ENCODE measurements at places on chromosomes 3 and 15.

- no peak for DNase-seq
Observed at GRCh38 chr3:42339321-42339720, 71.1 kb downstream of the LYZL4 start.

GRCh38 chr3:136232413-136232812 lies 17.7 kb upstream of the PCCB start:
- no peak for DNase-seq

DNA sequence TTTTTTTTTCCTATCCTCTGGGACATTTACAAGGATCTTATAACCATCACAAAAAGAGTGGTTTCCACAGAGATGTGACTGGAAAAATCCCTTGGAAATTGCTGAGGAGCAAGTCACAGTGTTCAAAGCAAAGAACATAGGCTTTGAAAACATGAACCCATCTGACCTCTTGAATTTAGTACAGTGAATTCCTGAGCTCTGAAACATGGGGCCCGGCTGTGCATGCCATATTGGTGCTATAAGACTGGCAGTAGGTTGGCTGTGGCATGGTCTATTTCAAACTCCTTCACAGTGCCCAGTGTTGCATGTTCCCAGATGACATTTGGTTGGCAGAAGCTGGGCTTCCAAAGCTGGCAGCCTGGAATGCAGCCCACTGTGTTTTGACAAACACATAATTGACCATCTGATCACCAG lies 202.2 kb downstream of the TIGIT start:
- no peak for DNase-seq

GRCh38 chr3:152386208-152386607 lies 117.5 kb downstream of the MBNL1 start:
- no peak for DNase-seq

- DNase-seq, result no peak
Observed at GRCh38 chr3:39147711-39148434, 5.5 kb downstream of the CSRNP1 start.

- no peak for DNase-seq
Observed at GRCh38 chr3:154956815-154957214, 123.3 kb upstream of the MME start.

DNA sequence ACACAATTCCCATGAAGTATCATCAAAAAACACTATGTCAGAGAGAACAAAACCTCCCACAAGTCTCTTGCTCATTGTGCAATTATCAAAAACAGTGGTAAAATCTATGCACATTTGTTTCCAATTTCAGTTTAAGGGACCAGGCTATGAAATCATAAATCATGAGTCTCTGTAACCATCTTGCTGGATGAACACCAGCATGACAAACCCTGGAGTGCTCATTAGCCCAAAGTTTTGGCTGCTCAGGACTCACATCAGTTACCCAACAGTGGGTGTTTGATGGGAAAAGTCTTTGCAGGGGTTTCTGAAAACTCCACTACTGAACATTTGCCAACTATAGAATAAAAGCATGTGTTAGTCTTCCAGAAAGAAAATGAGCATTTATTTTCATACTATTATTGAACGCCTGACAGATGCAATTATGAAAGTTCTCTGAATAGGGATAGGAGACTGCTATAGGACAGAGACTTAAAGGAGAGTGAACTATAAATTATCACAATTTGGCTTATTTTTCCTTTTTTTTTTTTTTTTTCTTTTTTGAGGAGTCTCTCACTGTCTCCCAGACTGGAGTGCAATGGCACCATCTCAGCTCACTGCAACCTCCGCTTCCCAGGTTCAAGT lies 240.8 kb upstream of the KCNMB2 start:
- no peak for DNase-seq

DNA sequence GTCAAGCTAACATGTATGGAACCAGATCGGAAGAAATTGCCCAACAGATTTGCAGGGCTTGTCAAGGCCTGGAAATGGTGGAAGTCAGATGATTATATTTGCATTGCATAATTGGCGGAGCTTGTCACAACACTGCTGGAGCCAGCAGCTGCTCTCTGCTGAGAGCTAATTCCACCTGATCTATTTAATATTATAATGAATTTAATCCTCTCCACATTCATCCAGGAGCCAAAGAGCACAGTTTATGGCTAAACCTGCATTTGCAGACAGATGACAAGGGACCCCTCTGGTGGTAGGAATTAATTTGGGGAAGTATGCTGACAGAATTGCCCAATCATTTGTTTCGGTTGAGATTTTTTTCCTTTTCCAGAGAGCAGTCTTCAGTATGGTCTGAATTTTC lies 730.2 kb downstream of the TUSC7 start:
- DNase-seq, result no peak

GRCh38 chr15:27418726-27419125 lies 447.7 kb downstream of the GABRG3 start:
- DNase-seq, result peak; percentile 62

GRCh38 chr3:183814240-183814639 lies 11.1 kb downstream of the MAP6D1 start:
- no peak for DNase-seq

DNA sequence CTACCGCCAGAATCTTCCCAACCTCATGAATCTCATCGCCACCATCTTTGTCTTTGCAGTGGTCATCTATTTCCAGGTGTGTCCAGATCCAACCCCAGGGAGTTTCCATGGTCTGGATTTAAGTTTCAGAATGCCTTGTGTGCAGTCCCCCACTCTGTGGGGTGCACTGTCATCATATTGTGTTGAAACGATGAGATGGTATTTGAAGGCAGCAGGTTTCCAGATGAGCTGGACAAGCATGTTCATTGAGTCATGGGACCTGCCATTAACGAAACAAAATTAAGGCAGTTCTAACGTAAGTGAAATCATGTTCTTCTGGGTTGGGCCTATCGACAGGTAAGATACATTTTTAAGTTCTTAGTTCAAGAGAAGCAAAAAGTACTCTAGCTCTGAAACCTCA lies 12.7 kb downstream of the SEC61A1 start:
- peak; percentile 17 for DNase-seq

GRCh38 chr3:143119009-143119914 lies at the start of gene CHST2:
Gene CHST2 (plus strand): TSS chr3:143119771. CDS start chr3:143120817, 1,046 bp downstream.
- DNase-seq, result peak; percentile 87

GRCh38 chr3:70554170-70554569 lies 241.7 kb upstream of the MDFIC2 start:
- DNase-seq, result no peak

GRCh38 chr3:174342941-174343501 lies 516.1 kb upstream of the NAALADL2 start:
- no peak for DNase-seq

- no peak for DNase-seq
Observed at GRCh38 chr3:155088706-155089345, 8.7 kb downstream of the MME start.

DNA sequence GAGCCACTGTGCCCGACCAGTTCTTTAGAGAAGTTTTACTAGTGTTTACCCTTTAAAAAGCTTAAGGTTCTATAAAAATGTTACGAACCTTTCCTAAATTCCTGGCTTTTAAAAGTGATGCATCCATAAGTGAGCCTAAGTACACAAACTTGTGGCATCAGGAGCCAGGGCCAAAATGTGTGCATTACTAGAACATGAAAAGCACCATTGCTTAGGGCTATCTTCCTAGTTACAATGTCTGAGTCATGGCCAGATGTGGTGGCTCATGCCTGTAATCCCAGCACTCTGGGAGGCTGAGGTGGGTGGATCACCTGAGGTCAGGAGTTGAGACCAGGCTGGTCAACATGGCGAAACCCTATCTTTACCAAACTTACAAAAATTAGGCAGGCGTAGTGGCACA lies 39.9 kb downstream of the LEO1 start:
- DNase-seq, result no peak

DNA sequence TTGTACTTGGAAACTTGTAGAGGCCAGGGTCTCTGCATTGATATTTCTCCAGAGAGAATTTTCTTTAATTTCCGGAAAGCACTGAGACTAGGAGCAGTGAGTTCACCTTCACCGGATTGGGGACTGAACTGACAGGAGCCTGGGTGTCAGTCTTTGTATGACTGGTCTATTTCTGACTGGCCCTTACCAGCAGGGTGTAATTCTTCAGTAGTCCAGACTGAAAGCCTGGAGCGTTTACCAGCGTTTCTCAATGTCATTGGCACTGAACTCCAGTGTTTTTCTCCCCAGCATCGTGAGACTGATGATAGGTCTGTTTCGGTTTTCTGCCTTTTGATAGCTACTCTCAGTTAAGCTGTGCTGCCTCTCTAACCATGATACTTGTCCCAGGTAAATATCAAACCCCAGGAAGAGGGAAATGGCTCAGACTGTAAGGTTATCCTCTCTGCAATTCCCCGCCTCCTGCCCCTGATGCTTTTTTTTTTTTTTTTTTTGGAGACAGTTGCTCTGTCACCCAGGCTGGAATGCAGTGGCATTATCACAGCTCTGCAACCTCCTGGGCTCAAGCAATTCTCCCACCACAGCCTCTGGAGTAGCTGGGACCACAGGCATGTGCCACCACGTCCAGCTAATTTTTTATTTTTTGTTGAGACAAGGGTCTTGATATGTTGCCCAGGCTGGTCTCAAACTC lies 103.6 kb downstream of the CACNA2D3 start:
- DNase-seq, result no peak

- no peak for DNase-seq
Observed at GRCh38 chr3:24505691-24506550, 11.3 kb upstream of the THRB start.

DNA sequence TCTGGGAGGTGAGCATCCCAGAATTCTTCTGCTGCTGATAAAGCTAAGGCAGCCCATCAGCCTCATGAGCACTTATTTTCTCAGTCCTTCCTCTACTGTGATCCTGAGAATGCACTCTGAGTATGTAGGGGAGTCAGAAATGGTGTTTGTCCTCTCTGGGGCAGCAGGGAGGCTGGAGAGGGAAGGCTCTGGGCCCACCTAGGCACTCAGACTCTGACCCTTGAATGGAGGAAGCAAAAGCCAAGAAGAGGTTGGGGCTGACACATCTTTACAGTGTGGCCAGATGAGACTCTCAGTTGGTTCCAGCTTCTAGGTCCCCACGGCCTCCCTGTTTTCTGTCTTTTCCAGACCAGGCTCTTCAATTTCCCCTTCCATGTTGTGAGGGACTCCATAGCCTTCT lies 36.1 kb upstream of the BLM start:
- no peak for DNase-seq

DNA sequence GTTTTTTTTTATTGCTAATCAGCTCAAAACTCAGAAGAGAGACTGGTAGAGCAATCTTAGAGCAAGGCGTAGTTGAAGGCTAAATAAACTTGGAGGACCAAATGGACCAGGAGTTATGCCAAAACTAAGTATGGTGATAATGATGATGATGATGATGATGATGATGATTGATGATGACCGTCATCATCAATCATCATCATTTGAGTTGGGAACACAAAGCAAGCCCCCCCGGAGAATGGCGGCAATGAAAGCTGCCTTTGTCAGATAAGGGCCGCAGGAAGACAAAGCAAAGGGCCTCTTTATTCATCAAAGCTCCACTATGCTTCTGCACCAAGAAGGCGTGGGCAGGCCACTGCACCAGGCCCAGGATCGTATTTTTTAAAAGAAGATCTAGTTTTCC lies 82.1 kb upstream of the RAD18 start:
- DNase-seq, result no peak

DNA sequence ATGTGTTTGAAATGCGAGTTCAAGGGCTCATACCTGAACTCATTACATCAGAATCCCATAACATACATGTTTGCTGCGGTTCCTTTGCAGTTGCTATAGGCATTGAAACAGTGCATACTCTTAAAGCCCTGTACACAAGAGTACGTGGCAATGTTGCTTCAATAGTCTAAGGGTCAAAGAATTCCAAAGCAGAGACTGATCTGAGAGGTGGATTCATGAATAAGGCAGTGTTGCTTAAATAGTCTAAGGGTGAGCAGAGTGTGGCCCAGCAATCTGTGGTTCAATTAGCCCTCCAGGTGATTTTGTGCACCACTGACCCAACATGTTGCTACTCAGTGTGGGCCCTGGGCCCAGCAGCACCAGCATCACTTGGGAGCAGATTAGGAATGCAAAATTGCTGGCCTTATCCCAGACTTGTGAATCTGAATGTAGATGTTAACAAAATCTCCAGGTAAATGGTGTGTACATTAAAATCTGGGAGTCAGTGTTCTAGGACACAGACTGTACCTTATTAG lies 314.7 kb upstream of the UMPS start:
- DNase-seq, result no peak

DNA sequence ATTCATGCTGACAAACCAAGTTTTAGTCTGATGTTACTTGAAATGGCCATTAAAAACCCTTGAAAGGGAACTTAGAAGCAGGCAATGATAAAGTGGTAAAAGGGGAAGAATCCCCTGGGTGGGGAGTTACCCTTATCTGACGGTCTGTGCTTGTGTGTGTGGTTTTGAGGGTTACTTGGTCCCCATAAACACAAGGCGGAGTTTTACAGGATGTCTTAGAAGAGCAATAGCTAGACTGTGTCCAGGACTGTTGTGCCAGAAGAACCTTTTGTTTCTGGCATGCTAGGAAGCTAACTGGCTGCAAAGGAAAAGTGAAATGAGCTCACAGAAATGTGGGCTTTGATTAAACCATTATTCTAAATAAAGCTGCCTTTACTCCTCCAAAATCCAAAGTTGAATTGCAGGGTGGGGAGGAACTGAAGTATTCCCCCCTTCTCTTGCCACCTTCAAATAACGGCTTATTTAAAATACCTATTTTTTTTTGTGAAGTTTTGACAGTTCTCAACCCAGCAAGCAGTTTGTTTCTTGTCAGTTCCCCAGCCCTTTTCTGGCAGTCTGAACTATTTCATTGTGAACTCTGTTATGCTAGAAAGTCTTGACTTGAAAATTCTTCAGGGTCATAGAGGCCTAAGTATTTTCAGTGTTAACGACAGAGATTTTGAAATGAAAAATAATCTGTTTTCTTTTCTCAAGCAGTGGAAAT lies 443.5 kb downstream of the OTOL1 start:
- no peak for DNase-seq

DNA sequence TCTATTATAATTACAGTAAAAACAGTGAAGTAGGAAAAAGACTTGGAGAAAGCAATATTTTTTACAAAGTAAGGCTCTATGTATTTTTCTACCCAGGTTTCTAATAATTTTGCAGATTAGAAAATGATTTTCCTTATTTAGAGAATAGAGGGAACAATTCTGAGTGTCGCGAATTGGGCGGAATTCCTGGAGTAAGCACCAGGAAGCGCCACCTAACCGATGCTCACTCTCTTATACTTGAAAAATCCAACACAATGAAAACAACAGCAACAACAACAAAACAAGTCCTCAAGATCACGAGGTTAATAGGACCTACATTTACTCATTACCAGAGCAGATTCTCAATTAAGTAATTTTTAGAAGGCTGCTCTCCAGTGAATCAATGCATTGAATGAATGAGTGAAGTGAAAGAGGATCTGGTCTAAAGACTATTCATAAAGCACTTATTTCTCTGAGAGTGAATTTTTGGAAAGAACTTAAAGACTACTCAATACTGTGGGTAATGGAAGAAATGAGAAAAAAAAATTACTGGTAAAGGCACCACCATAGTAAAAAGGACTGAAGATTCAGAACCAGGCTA lies 158.0 kb downstream of the MEIS2 start:
- DNase-seq, result no peak

DNA sequence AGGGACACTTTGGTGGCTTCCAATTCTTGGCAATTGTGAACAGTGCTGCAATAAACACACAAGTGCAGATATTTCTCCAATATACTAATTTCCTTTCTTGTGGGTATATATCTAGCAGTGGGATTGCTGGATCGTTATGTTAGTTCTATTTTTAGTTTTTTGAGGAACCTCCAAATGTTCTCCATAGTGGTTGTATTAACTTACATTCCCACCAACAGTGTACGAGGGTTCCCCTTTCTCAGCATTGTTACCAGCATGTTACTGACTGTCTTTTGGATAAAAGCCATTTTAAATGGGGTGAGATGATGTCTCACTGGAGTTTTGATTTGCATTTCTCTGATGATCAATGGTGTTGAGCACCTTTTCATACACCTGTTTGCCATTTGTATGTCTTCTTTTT lies 92.8 kb downstream of the DAPK2 start:
- no peak for DNase-seq

- DNase-seq, result no peak
Observed at GRCh38 chr15:73585871-73586654, 47.1 kb downstream of the NPTN start.
